Bronchial epithelial cell (primary cell): ENCODE measurements at places on chromosomes 2 and 18.

DNA sequence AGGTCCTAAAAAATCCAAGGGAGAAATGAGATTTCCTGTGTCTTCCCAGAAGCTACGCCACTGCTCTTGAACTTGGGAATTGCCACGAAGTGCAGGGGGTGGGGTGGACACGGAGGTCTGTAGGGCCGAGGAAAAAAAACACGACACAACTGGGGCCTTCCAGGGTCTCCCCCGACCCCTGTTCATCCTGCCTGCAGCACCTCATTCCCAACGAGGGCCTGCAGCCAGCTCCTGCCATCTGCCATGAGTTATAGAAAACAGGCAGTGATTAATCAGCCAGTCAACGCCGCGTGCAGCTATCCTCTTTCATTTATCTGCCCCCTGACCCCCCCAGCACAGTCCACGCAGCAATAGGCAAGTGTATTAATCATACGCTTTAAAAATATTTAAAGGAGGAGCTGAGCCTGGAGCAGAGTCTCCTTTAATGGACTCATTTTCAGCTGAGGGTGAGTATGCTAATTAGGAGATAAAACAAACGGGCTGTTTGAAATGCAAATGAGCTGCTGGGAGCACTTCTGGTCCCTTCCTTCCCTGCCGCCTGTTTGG, 209.9 kb downstream of the TFCP2L1 start:
- DNase-seq = peak; percentile 89

- DNase-seq = no peak
Observed at GRCh38 chr2:102321941-102322719, 10.8 kb downstream of the IL1RL1 start.

GRCh38 chr2:116820986-116821385, 993.5 kb upstream of the DDX18 start:
- DNase-seq = peak; percentile 58

DNA sequence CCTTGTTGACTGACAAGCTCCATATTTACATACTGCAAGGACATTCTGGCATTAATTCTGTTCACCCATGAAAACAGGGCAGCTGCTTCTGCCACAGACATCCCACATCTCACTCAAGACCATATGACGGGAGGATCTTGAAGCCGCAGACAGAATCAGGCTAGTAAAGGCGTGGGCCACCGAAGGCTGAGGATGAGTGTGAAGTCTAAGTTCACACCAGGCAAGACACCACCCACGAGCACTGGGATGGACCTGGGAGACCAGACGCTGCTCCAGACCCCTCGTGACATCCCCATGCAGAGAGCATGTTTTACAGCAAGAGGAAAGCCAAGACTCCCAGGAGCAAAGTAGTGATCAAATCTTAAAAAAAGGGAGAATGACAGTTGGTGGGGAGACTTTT, 3.2 kb downstream of the FHL2 start:
- DNase-seq = no peak

DNA sequence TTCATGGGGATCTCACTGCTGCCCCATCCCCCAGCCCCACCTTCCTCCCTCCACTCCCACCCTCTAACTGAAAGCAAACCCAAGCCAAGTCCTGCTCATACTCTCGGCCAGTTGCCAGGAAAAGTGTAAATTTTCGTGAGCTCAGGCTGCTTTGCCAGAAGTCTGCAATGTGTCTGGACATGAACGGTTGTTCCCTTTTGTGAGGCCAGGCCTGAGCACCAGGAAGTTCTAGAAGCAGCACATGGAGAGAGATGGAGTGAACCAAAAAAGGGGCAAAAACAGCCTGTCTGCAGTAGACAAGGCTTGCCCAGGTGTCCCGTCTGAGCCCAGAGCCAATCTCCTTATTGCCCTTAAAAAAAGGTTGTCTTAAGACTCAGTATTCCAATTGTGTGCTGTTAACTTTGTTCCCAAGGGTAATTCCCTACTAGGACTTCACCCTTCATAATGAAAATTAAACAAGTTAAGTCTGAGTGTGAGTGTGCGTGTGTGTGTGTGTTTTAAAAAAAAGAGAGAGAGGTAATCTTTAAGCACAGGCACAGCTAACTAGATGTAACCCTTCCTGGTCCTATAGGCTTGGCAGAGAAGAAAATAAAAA, 247.1 kb downstream of the BCL11A start:
- peak; percentile 88 for DNase-seq

DNA sequence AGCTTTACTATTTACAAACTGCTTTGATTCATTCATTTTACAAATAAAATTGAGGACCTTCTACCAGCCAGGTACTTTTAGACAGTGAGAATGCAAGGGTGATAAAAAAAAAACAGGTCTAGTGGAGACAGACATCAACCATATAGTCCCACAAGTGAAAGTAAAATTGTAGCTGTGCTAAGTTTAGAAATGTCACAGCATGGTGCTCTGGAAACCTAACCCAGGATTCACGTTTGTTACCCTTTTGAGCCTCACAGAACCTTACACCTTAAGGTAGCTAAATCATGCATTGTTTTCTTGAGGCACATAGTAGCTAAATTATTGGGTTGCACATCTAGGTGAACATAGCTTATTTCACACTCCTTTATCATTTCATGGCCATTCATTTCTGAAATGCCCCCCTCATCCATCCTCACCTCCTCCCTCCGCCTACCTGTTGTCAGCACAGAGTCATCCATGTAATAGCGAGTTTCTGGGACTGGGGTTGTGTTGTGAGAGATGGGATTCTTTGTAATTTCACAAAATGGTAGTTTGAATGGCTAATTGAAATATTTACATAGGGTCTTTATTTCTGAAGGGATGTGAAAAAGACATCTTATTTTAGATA, 7.1 kb downstream of the MTA3 start:
- DNase-seq = no peak

GRCh38 chr2:167980439-167980838, 267.0 kb downstream of the STK39 start:
- DNase-seq = no peak

DNA sequence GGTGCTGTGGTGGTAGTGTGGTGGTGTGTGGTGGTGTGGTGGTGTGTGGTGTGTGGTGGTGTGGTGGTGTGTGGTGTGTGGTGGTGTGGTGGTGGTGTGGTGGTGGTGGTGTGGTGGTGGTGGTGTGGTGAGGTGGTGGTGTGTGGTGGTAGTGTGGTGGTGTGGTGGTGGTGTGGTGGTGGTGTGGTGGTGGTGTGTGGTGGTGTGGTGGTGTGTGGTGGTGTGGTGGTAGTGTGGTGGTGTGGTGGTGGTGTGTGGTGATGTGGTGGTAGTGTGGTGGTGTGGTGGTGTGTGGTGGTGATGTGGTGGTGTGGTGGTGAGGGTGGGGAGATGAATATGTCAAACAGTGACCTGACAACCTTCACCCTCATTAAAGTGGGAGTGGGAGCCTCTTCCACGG, 55.6 kb upstream of the DLGAP1 start:
- DNase-seq = no peak

DNA sequence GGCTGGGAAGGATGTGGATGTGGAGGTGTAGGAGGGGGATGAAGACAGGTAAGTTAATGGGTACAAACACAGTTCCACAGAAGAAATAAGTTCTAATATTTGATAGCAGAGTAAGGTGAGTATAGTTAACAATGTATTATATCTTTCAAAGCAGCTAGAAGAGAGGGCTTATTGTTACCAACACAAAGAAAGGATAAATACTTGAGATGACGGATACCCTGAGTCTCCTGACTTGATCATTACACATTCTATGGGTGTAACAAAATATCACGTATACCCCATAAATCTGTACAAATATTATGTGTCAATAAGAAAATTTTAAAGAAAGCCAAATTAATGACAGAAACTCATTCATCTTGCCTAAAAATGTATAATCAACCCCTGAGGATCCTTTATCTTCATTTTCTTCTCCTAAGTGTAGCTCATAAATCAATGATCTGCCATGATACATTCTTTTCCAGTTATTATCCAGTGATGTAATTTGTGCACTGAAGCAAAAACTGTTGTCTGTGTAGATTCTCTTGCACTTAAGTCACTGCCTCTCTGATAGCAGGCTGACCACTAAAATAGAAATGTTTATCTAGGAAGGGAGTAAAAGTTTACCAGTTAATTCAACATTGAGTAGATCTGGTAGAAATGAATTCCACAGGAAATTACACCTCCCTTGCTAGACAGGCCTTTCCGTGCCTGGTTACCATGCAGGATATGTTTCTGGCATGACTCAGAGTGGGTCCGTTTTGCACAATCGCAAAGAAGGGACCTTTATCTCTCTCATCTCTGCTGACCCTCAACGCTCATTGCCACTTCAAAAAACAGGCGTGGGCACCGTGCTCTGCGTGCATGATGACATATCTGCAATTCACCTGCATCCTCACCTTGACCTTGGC, 249.7 kb upstream of the NCKAP5 start:
- DNase-seq = peak; percentile 98

- DNase-seq = peak; percentile 31
Observed at GRCh38 chr18:59416818-59417217, 57.8 kb upstream of the LMAN1 start.

DNA sequence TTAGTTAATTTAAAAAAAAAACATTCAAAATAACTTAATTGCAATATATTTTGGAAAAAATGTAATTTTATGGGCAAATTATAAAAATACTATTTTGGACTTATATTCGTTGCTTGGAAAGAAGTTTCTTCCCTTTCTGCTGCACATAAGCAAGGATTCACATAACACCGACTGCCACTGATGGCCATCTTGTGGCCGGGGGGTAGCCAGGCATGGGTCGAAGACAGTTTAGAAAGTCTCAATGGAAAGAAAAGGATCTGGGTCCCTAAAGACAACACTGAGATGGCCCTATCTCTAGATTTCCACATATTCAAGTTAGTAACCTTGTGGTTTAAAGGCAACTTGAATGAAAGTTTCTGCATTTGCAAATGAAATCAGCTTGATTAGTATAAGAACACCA, 318.6 kb downstream of the AKAIN1 start:
- DNase-seq = no peak

DNA sequence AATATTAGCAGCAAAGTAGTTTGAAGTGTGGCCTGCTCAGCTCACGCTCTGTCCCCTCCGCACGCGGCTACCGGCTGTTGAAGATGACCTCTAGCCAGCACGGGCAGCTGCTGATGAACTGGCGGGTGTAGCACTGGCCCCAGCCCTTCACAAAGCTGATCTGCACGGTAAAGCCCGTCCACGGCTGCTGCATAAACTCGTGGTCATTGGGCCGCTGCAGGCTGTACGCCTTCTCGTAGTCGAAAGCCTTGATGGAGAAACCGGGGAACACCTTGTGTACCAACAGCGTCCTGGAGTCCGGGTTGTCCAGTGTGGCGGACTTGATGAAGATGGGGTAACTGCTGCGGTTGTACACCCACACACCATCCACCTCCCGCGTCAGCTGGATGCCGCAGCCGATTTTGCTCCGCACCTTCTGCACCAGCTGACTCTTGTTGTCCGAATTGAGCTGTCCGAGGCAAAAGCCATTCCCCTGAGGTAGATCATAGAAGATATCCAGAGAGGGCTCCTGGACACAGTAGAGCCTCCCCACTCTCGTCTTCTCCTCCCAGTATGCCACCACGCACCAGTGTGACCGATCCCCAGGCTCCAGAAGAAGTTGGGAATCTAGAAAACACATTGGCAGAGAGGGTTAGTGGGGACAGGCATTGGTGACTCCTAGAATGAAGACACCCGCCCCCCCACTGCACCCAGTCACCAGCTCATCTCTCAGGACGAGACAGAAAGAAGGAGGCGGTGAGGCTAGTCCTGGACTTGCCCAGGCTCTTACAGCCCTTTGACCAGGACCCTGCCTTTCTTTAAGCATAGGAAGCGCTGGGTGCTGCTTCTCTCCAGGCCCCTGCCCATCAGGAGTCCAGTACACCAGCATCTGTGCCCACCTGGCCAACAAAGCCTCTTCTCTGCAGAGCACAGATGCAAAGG, 29.2 kb downstream of the SMAD7 start:
- DNase-seq = no peak

GRCh38 chr2:231877533-231878456, 48.4 kb downstream of the NPPC start:
- peak; percentile 86 for DNase-seq

- DNase-seq = no peak
Observed at GRCh38 chr2:98474979-98475632, 30.4 kb downstream of the INPP4A start.

GRCh38 chr2:65357095-65357958, 75.1 kb downstream of the SPRED2 start:
- no peak for DNase-seq

- no peak for DNase-seq
Observed at GRCh38 chr2:88580088-88580487, 47.2 kb downstream of the EIF2AK3 start.

DNA sequence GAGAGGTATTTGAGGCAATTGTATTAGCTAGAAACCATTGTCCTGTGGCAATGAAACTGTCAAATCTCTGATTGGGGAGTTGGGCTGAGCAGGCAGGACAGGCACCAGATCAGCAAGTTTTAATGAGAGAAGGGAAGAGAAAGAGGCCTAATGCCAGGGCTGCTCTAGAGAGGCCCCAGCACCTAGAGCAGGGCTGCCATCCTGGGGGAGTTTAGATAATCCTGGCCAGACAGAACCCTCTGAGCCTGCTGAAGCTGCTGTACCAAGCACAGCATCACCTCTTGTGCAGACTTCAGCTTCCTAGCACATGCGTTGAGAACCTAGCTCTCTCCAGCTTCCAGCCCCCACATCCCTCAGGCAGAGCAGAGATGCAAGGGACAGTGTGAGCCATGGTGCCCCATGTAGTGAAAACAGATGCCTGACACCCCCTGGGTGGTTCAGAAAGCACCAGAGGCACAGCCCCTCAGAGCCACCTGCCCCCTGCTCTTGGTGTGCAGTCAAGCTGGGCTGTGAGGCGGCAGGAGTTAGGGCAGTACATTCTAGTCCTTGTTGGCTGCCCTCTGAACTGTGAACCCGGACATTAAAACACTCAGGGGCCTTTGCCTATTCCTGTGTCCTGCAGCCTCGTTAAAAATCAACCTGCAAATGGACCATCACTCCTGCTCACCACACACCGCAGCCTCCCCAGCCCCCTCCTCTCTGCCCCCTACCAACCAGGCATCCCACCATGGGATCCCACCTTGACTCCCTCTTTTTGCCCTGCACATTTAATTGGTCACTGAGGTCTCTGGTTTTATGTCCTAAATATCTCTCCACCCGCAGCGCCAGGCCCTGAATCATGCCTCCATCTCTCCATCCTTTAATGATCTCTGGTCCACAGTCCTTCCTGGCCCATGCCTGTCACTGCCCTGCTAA, 52.7 kb downstream of the ADD2 start:
- DNase-seq = no peak

GRCh38 chr2:2191110-2191707, 139.9 kb downstream of the MYT1L start:
- DNase-seq = no peak

- no peak for DNase-seq
Observed at GRCh38 chr2:11572996-11573395, 39.2 kb downstream of the GREB1 start.

- DNase-seq = peak; percentile 91
Observed at GRCh38 chr18:34659579-34660517, 50.2 kb upstream of the DTNA start.

- no peak for DNase-seq
Observed at GRCh38 chr18:67893916-67894315, 377.4 kb upstream of the DSEL start.

DNA sequence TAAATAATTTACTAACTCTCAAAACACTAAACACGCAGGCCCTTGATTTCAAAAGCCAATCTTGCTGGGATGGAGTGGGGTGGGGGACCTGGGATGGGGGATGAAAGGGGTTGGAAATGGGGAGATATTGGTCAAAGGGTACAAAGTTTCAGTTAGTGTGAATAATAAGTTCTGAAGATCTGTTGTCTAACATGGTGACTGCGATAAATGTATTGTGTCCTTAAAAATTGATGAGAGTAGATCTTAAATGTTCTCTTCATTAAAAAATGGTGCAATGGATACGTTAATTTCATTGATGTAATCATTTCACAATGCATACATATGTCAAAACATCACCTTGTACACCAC, 505 bp upstream of the ACYP2 start:
- no peak for DNase-seq
